T1000 (cell line): ENCODE measurements at places on chromosomes 16 and 17.

DNA sequence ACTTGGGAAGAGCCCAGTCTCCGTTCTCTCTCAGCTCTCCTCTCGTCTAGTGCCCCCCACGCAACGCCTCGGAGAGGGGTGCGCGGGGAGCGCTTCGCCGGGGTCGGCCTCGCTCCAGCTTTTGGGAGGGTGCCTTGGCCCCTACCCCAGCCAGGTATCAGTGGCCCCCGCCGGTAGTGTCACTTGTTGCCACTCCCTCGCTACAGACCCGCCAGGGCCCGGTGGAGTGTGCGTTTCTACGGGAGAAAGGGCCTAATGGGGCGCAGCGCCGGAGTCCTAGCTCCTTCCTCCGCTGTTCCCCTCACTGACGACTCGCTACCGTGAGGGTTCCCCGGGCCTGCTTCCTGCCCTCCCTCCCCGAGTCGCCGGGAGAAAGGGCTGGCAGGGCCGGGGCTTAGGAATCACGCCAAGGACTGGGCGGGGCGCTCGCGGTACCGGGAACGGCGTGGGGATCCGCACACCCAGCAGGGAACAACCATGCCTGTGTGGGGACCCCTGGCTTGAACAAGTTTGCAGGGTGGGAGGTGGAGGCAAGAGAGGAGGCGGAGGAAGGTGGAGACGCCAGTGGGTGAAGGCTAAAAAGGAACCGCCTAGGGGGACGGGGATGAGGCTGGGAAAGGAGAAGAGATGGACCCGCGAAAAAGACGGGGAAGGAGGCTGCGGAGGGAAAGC, 997 bp upstream of the CDH11 start:
- DNase-seq: peak; percentile 5

DNA sequence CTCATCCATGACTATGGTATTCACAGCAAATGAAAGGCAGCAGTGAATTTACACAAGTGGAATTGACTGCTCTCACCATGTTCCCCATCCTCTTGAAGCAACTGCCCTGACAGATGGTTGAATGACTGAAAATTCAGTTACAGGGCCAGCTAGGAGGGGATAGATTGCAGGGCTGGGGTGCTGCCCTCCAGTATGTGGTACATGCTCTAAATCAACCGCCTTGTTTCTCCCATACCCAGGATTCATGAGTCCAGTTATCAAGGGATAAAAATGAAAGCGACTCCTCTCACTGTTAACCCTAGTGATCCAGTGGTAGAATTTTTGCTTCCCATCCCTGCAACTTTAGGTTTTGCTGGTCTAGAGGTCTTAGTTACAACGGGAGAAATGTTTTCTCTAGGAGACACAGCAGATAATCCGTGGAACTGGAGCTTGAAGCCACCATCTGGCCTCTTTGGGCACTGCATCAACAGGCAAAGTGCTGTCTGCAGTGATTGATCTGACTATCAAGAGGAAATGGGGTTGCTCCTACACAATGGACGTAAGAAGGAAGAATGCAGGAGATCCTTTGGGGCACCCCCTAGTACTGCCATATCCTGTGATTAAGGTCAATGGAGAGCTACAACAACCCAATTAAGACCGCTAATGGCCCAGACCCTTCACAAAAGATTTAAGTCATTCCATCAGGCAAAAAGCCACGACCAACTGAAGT, 32.0 kb downstream of the SCPEP1 start:
- DNase-seq: no peak

DNA sequence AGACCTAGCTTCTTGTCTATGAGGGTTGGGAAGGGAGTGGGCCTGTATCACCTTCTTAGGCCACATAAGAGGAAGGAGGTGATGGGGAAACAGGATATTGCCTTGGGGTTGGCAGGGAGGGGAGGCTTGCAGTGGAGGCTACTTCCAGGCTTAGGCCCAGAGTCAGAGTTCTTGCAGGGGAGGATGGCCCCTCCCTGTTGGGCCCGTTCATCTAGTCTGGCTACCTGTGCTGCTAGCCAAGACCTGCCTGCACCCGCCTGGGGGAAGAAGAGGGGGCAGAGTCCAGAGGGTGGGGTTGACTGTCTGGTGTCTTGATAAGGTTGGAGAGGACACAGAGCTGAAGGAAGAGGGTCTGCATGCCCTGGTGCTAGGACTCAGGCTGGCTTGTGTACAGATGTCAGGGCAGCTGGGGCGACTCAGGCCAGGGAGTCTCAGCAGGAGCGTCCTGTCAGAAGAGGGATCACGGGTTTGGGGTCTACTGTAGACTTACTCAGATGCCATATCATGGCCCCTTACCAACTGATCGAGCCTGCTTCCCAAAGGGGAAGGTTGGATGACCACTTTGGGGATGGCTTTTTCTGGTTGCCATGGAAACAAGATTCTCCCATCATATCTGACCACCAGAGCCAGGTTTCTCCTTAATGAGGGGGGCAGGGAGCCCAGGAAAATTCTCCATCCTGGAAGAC, 5.3 kb downstream of the KDM6B start:
- no peak for DNase-seq

DNA sequence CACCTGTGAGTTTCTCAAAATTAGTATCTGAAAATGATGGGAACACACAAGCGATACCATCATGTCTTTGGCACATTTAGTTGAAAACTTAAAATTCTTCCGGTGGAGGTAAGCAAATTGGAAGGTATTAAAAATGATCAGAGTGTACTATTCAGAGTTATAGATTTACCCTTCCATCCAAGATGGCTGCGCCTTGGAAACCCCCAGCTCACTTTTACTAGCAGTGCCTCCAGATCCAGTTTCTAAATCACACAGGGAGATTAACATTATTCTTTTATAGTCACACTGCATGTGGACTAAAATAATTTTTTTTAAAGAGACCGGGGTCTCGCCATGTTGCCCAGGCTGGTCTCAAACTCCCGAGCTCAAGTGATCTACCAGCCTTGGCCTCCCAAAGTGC, 15.0 kb downstream of the PITPNC1 start:
- DNase-seq: no peak

DNA sequence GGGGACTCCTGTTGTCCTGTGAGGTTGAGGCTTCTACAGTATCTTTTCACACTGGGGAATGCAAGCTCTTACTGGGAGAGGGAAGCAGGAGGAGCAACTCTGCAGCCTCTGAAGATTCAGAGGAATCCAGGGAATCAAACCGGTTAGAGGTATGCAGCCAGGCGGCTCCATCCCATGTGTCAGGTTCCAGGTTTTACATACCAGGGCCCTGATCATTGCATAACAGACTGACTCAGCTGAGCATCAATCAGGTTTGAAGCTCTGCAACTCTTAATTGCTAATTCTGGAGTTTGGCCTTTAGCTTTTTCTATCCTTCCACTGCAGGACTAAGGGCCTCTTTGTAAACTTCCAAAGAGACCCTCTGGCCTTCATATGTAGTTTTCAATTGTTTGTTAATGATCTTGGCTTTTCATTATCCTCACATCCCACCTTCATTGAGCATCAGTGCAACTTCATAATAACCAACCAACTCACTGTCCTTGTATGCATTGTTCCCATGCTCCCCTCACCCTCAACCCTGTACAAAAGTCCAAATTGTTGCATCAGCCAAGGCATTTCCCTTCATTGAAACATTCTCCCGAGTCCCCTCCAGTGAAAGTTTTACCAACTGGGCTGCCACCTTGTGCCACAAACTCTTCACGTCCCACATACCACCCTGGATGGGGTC, 59.7 kb upstream of the DHX40 start:
- DNase-seq: no peak

GRCh38 chr16:86073763-86074493, 175.0 kb downstream of the IRF8 start:
- no peak for DNase-seq

- peak; percentile 49 for DNase-seq
Observed at GRCh38 chr17:75153780-75154194, 525 bp downstream of the JPT1 start.

DNA sequence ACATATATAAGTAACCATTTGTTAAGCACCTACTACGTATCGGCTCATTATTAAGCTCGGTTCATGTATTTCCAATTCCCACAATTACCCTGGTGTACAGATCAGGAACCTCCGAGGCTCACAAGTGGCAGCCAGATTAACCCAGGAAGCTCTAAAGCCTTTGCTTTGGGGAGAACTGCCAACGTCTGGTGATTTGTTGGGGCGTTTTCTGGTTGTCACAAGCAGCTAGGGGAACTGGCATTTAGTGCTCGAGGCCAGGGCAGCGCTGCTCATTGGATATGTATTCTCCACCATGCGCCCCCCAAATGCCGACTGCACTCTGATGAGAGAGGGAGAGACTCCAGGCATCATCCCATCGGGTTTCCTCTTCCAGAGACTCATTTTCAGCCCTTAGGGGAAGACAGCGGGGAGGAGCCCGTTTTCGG, 541 bp downstream of the ZNF18 start:
- no peak for DNase-seq

DNA sequence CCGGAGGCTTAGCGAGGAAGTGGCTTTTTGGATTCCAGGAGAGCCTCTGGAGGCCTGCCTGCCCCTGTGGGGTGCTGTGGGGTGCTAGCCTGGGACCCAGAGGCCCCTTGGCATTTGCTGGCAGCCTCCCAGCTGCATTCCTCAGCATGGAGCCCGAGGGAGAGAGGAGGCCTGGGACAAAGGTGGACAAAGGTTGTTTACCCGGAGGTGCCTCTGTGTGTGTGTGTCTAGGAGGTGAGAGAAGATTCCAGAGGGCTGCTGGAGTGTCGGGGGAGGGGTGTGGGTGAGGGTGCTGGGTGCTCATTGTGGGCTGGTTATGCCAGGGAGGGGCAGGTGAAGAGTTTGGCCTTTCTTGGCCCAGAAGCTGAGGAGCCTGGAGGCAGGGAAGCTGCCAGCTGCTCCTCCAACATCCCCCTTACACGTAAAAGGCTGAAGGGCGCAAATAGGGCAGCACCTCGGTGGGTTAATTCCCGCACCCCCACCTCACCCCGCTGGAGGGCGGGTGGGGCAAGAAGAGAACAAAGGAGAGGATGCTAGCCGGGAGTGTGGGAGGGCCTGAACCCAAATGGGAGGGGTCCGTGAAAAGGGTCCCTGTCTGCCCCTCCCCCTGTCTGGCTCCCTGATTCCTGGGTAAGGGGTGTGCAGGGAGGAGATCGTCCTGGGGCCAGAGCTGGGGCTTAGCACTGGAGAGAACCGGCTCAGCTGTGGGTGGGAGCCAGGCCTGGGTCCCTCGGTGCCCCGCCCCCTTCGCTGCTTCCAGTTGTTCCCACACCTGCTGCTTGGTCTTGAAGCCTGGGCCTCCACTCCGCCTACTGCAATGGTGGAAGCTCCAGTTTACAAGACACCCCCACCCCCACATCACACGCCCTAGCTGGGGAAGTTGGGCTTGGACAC, 9.9 kb downstream of the HEXIM2 start:
- no peak for DNase-seq

GRCh38 chr17:17718251-17718650, 37.0 kb downstream of the RAI1 start:
- DNase-seq: no peak

GRCh38 chr16:79009896-79010295, 590.6 kb downstream of the MAF start:
- no peak for DNase-seq

GRCh38 chr16:24009955-24010354, 174.2 kb downstream of the PRKCB start:
- no peak for DNase-seq

GRCh38 chr17:14353861-14354474, 53.1 kb downstream of the HS3ST3B1 start:
- no peak for DNase-seq

DNA sequence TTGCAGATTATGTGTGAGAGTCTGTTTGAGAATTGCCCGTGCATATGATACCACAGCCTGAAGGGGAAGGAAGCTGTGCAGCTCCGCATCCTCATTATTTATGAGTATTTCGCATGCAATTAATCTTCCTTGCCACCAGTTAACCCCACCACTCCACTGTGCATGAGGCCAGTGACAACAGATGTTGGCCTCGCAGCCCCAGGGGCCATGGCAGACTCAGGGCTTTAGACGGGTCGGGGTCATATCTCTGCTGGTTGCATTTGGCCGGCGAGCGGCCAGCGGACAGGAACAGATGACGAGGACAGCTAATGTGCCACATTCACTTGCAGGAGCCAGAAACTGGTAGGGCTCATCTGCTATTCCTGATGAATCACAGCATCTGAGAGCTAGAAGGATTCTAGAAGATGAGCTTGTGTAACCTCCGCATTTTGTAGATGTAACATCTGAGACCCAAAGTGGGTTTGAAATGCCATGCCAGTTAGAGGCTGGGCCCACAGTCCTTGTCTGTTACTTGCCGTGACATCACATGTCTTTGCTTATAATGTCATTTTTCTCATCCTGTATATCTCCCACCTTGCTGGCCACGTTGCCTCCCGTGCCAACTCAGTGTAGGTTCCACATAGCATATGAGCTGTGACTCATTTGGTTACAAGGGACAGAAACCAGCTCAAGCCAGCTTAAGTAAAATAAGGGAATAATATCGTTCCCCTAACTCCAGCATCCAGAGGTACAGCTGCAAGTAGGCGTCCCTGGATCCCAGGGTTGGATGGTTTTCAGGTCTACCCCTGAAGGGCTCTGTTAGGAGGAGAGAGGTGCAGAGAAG, 137.2 kb downstream of the SNX29 start:
- no peak for DNase-seq

DNA sequence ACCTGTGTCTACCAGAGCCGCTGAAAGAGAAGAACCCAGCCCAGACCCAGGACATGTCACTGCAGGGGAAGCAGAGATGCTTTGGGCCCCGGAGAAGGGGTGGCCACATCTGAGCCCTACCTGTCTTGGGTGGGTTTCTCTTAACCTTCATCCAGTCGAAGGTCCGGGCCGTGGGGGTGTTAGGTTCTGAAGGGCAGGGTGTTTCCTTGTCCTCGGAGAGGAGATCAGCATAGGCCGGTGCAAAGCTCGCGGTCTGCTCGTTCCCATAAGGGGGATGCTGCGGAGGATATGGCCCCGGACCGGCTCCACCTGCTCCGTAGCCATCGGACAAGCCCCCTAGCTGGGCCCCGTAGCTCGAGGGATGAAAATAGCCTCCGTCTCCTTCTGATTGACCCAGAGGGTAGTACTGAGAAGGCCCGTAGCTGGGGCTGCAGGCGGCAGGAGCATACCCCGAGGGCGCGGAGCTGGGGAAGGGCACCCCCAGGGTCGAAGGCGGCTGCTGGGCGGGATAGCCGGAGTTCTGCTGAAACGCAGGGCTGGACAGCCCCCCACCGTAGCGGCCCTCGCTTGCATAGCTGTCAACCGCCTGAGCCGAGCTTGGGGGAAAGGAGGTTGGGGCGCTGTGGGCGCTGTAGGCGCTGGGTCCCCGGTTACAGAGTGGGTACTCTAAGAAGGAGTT, 464 bp downstream of the HOXB1 start:
- no peak for DNase-seq
